CD4-positive, alpha-beta T cell treated with Interleukin-6 at 100 ng/mL for 8 hours (primary cell): ENCODE measurements at places on chromosomes 5 and 9.
A peak's percentile ranks its signal among the peaks of the same experiment; 100 is the strongest.

DNA sequence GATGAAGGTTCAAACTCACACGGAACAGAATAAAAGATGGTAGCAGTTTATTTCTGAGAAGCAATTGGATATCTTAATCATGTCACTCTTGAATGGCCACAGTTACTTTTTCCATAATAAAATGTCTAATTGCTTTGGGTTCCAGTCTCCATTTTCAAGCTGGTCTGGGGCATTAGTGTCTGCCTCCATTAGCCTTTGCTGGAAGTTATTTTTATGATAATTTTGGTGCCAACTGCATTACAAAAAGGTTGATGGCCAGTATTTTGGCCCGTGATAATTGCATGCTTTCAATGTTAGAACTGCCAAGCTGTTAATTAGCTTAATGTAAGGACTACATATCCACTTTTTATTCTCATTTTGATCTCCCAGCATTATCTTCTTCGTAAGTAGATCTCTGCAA is 165.9 kb downstream of the SMC2 start:
- DNase-seq, result no peak

GRCh38 chr9:70861797-70862196 is 259.6 kb downstream of the TRPM3 start:
- DNase-seq, result no peak

GRCh38 chr5:139390639-139391569 is 1.2 kb upstream of the MZB1 start:
- no peak for DNase-seq

- no peak for DNase-seq
Observed at GRCh38 chr9:19481971-19482404, 73.2 kb downstream of the ACER2 start.

GRCh38 chr5:90221951-90222350 is 187.6 kb downstream of the CETN3 start:
- DNase-seq, result no peak

DNA sequence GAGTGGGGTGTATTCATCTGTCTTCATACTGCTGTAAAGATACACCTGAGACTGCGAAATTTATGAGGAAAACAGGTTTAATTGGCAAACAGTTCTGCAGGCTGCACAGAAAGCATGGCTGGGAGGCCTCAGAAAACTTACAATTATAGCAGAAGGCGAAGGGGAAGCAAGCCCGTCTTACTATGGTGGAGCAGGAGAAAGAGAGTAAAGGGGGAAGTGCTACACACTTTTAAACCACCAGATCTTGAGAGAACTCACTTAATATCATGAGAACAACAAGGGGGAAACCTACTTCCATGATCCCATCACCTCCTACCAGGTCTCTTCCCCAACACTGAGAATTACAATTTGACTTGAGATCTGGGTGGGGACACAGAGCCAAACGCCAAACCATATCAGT is 12.5 kb upstream of the NREP start:
- DNase-seq, result no peak

- DNase-seq, result no peak
Observed at GRCh38 chr9:115986508-115986907, 167.1 kb upstream of the PAPPA start.

- DNase-seq, result no peak
Observed at GRCh38 chr5:173236531-173237142, 1.6 kb upstream of the NKX2-5 start.

DNA sequence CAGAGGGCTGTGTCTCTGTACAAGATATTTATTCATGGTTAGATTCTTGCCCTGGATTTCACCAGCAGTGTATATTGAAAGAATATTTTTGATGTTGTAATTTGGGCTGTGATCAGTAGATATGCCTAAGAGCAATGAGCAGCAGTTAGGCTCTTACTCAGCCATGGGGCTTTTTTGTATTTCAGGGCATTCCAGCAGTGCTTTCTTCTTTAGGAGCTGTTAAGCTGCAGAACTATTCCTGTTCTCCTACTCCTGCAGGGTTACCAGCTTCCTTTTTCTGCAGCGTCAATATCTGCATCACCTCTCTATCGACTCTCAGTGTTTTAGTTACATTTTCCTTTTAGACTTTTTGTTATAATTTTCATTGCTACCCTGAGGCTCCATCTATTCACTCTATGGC is 206.2 kb downstream of the SLCO4C1 start:
- DNase-seq, result no peak

DNA sequence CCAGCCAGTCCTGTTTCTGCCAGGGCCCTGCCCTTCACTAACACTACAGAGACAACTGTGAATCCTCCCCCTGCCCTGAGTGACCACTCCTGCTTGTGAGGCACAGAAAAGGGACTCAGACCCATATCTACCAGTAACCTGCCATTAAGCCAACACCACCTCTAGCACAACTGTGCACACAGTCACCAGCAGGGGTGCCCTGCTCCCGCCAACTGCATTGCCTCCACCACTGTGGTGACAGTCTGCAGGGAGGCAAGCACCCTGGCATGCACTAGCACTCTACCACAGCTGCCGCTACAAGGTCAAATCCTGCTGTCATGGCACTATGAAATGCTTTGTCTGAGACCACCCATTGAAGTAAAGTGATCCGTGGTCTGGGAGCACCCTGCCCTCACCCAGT is 1028.5 kb upstream of the CDH9 start:
- no peak for DNase-seq

DNA sequence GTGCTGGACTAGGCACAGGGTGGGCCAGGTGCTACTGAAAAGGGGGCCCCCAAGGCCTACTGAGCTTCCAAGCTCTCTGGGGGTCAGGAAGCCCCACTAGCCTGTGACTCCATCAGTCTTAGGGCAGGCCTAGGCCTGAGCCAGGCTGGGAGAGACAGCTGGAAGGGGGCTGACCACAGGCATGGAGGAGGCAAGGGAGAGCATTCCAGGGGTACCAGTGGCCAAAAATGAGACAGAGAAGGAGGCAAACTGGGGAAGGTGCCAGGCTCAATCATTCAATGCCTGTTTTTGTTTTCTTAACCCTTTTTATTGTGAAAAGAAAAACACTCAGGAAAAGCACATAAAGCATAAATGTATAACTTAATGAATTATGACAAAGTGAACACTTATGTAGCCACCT is 26.2 kb upstream of the TCF7 start:
- DNase-seq, result no peak

DNA sequence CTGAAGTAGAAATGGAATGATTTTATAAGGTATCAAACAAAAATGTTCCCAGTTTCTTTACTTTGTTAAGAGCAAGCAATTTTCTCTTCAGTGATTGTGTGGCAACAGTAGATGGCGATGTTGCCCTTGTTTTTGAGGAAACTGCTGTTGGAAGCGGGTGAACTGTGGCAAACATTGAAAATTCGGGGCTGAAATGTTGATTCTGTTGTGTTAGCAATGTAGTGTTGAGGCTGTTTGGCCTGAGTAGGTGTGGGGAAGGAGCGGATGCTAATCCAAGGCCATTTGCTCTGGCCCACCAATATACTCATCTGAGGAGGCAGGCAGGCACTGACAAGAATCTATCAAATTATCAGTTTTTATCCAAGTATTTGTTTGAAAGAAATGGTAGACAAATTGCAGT is 129.8 kb downstream of the SLC12A2 start:
- DNase-seq, result peak; percentile 10

- no peak for DNase-seq
Observed at GRCh38 chr5:78511121-78511906, 137.3 kb downstream of the LHFPL2 start.

- no peak for DNase-seq
Observed at GRCh38 chr9:111393971-111394370, 63.9 kb upstream of the OR2K2 start.

DNA sequence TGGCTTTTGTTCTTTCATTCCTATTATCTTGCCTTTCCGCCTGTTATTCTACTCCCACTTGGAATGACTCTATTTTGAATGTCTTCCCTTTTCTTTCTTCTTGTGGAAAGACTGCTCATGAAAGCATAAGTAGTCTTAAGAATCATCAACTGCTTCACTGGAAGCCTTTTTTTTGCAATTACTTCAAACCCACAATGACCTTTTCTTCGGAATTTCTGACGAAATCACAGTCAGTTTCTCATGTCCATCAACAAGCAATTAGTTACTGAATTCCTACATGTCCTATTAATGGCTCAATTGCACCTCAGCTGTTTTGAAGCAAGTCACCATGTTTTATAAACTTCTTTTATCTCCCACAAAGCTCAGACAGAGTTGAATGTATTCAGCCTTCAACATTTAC is 196.2 kb downstream of the TARS1 start:
- DNase-seq, result no peak

DNA sequence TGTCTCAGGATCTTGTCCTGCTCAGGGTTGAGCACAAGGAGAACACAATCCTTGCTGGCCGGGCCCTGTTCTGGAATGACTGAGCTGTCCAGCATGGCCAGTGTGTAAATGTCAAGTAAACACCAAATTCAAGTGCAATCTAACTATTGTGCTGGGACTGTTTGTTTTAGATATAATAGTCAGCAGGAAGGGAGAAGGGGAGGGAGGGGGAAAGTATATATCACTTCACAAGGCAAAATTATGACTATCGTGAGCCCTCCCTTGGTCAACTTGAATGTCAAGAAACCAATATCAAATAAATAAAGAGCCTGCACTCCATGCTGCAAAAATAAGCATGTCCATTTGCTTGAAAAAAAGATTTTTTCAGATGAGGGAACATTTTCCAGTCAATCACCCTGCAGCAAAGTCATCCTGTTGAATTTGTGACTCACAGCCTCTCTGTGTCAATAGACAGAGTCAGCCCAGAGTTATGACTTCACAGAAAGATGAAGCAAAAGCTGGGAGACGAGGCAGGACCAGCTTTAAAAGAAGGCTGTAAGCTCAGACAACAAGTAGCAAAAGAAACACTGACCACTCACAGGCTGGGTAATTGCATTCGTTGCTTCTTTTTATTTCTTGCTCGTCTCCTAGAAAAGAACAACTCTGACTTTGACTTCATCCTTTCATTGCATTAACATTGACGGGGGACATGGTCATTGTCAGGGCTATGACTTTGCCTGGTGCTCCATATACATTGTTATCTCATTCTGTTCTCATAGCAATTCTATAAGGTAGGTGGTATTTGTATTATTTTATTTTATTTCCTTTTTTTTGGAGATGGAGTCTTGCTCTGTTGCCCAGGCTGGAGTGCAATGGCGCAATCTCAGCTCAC is 15.3 kb upstream of the KLF4 start:
- DNase-seq, result no peak

DNA sequence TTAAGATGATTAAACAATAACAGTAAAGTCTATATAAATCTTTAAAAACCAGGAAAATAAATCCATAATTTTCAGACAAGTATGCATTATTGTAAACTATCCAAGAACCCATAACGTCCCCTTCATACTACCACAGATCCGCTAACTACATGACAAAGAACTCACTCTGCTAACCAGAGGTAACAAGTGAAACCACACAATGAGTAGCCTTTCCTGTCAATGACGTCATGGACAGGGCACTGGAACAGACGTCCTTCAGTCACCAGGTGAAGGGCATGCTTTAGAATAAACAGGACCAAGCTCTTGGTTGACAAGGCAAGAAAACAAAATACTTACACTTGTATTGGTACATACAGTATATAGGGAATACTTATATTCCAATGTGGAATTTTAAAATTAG is 45.2 kb downstream of the RNF130 start:
- no peak for DNase-seq

GRCh38 chr9:135706288-135706687 is 4.3 kb downstream of the KCNT1 start:
- DNase-seq, result no peak

DNA sequence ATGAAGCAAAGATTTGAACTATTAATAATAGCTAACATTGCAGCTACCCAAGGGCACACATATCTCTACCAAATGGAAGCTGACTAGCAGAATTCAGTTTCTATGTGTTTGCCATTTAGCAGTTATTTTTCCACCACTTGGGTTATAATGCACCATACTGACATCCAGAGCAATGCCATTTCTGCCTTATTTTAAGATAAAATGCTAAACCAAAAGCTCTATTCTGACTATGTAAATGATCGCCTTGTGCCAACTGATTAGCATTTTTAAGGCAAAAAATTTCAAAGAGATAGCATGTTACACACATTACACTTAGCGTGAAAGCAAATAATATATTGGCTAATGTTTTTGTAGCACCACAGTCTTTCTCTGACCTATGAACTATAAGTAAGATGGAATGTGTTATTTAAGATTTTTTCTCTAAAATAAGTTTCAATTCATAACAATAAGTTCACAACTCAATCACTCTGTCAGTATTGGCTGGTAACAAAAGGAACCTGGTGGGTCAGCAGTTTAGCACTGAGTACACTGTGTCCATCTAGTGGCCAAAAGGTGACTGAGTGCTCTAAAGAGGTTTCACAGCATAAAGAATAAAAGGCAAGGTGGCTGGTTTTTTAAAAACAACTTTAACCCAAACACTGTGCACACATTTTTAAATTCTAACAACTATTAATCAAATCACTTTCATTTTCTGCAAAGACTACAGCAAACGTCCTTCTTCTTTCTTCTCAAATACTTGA is 443.5 kb downstream of the PDE4D start:
- no peak for DNase-seq
